ENCODE measurements at places on chromosomes 5 and 9.

- DNase-seq, result no peak
Observed at GRCh38 chr5:57529864-57530263, 47.3 kb upstream of the ACTBL2 start.

- DNase-seq, result no peak
Observed at GRCh38 chr9:83509402-83509801, 28.8 kb downstream of the FRMD3 start.

- no peak for DNase-seq
Observed at GRCh38 chr5:142143878-142144277, 35.3 kb downstream of the NDFIP1 start.

DNA sequence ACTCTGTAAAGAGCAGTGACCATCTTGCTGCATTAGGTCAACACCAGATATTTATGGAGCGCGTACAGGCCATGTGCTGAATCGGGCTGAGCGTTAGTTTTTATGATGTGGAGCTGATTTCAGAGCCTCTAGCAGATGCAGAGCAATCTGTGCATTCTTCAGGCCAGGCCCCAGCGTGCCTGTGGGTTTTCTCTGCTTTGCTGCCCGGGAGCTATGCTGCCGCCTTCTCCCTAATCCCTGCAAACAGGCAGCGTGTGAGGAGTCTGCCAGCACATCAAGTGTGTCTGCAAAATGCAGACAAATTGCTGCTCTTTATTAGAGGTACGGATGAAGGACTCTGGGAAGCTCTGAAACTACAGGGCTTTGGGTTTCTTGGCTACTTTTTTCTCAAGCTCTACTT lies 170.0 kb downstream of the NTRK2 start:
- DNase-seq, result no peak

DNA sequence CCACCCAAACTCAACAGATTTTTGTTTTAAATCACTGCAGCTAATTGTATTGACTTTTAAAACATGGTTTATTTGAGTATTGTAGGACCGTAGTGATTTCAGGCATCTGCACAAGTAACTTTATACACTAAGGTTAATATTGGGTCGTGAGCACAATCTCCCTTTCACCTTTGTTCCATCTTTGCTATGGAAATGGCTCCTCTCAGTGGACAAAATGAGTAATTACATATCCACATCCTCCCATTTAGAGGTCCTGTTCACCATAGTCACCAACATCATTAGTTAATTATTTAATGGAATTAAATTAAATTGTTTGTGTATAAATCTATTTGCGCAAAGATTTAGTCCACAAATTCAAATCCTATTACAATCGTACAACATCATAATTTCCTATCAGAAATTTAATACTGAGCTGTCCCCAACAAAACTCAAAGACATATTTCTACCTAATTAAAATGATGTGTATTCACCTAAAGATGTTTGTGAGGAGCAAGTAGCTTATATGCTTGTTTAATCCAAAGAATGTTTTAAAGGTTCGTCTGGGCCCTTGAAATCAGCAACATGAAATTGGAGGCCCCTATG lies 173.0 kb upstream of the DAPK1 start:
- no peak for DNase-seq

DNA sequence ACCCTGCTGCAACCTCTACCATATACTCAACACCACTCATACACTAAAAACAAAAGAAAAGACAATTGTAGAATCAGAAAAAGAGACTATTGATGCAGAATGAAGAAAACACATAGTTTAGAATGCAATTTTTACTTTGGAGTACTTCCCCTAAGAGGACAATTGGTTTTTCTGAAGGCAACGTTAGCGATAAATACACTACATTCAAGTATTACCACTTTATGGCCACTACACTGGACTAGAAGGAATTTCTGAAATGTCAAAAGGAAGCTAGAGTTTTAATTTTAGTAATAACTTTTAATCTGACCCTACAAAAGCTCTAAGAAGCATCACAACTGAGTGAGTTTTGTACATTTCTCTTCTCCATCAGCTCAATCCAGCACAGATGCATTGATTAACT lies 24.7 kb downstream of the PUM3 start:
- DNase-seq, result no peak

GRCh38 chr9:121684381-121685145 lies 33.1 kb downstream of the DAB2IP start:
- DNase-seq, result no peak

DNA sequence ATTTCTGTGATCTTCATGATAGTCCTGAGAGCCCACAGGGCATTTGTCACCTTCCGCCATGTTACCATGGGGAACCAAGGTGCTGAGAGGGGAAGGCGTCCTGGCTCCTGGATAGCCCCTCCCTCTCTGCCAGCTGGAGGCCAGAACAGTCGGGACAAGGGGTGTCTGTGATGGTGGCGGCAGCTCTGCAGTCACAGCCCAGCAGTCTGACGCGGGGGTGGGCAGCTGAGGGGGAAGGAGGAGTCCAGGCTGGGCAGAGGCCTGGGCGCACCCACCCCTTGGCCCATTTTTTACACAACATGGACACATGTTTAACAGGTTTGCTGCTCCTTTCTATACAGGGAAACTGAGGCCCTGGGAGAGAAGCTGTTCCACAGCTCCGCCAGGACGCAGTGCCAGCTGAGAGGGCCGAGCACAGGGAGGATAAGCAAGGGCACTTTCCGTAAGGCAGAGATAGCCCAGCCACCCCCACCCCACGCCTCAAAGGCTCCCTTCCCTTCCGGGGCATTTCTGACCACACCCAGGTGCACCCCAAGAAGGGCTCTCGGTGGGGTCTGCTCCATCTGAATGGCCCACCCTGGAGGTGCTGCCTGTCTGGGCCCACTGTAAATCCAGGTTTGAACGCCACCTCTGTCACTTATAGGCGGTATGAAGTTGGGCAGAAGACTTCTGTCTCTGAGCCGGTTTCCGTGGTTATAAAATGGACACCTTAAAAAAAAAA lies 17.1 kb downstream of the LRRC8A start:
- DNase-seq, result no peak

DNA sequence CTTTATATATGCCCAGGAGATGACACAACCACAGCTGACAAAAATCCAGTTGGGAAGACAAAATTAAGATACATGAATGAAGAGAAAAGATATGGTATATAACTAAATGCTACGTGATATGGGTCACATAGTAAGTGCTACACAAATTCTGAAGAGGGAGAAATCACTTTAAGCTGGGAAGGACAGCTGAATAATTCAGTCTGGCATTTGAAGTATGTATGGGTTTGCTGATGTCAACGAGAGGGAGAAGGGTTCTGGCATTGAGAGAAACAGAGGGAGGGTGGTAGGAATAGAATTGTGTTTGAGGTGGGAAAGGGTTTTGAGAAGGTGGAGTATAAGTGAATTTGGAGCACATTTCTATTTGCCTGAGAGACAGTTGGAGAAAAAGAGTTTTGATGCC lies 6.7 kb upstream of the SLIT3 start:
- DNase-seq, result no peak

- no peak for DNase-seq
Observed at GRCh38 chr9:91150998-91151717, 210.6 kb downstream of the AUH start.

GRCh38 chr5:156400231-156400986 lies 73.4 kb downstream of the SGCD start:
- DNase-seq, result no peak
